ENCODE measurements at places on chromosomes 5 and 9. TPM values are rescaled to one million over a fixed set of nuclear protein-coding genes. Genes with fewer than 3 reads are reported as not detected.

GRCh38 chr5:127353327-127353726 is 62.7 kb downstream of the MEGF10 start:
- no peak for DNase-seq
- H3K4me1 ChIP-seq, result no peaks in the 10 kb centered on the region
- peaks cover 13% of the 10 kb centered on the region for H3K27me3 ChIP-seq
- no peaks in the 10 kb centered on the region for H3K36me3 ChIP-seq
- H3K4me3 ChIP-seq, result no peak overlapping the region

The TAF11L5 gene
- not detected for total RNA-seq

DNA sequence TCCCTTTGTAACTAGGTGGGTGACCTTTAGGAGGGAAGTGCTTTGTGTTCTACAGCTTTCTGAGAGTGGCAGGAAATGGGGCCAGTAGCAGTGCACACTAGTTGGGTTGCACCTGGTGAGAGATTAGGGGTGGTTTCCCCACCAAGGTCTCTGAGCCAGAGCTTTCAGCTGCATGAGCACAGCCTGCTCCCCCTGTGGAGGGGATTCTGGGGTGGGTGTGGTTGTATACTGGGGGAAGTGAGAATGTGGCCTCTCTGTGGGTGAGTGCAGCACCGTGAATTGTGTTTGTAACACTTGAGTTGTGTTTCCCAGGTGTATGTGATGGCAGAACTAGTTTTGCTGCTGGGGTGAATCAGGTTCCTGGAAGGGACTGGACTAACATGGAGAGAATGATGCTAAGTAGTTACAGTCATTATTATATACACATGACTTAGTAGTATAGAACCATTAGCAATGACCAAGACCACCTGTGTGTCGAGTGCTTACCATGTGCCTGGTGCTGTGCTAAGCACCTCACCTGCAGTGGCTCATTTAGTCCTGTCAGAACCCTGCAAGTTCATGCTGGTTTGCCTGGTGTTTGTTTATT is 11.8 kb upstream of the CXXC5 start:
- peaks cover 5% of the 10 kb centered on the region for H3K36me3 ChIP-seq
- H3K4me3 ChIP-seq, result peak overlapping the region; percentile 52
- H3K4me1 ChIP-seq, result peaks cover 58% of the 10 kb centered on the region
- peak overlapping the region; percentile 91 for H3K27ac ChIP-seq
- H3K27me3 ChIP-seq, result no peaks in the 10 kb centered on the region
- DNase-seq, result peak; percentile 88

DNA sequence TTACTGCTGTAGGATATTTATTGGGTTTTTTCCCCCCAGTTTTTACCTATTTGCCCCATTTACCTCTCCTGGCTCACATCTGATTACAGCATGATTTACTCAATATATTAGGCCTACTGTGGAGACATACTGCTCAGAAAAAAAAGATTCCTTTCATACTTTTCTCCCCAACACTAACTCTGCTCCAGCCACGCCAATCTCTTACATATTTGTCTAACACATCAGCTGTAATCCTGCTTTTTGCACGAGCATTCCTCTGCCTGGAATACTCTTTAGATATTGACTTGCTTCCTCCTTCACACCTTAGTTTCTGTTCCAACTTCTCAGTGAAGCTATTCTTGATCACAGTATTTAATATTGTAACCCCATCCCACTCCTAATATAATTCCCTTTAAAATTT is 158.1 kb upstream of the VCAN start:
- DNase-seq, result no peak
- no peaks in the 10 kb centered on the region for H3K4me1 ChIP-seq
- H3K27me3 ChIP-seq, result no peaks in the 10 kb centered on the region
- H3K27ac ChIP-seq, result no peak overlapping the region
- no peak overlapping the region for H3K4me3 ChIP-seq

DNA sequence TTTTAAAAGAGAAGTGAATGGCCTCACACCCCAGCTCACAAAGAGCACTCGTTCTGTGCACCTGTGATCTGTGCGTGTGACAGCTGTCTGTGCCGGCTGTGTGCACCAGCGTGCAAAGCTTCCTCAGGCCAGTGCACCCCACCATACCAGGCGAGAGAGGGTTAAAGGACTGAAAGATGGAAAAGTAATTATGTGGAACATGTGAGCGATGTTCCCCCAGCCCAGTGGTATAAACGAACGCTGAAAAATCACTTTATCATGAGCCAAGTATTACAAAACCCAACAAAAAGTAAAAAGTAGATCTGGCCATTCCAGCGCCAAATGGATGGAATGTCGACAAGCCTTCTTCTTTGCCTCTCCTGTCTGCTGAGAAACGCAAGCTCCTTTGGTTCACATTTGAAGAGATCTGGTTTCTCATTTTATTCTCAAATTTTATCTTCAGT is 53.7 kb downstream of the IPPK start:
- no peak overlapping the region for H3K27ac ChIP-seq
- peaks cover 26% of the 10 kb centered on the region for H3K36me3 ChIP-seq
- H3K4me3 ChIP-seq, result no peak overlapping the region
- no peak for DNase-seq
- no peaks in the 10 kb centered on the region for H3K4me1 ChIP-seq
- H3K27me3 ChIP-seq, result no peaks in the 10 kb centered on the region

DNA sequence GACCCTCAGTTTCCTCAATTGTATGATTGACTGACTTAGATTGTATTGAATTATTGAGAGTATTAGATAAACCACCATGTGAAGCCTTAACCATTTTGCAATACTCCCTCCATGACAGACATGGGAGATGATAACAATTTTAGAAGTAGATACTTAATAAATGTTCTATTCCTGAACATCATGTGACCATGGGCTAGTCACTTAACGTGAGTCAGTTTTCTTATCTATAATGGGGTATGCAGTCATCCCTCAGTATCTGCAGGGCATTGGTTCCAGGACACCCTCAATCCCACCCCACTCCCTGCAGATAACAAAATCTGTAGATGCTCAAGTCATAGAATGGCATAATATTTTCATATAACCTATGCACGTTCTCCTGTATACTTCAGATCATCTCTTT is 31.0 kb downstream of the SNX18 start:
- no peak for DNase-seq
- peaks cover 6% of the 10 kb centered on the region for H3K4me1 ChIP-seq
- no peak overlapping the region for H3K27ac ChIP-seq
- no peak overlapping the region for H3K4me3 ChIP-seq
- H3K36me3 ChIP-seq, result peaks cover 39% of the 10 kb centered on the region

GRCh38 chr9:98356953-98357690 is 101.7 kb upstream of the TBC1D2 start:
- DNase-seq, result no peak
- H3K27ac ChIP-seq, result no peak overlapping the region
- no peaks in the 10 kb centered on the region for H3K36me3 ChIP-seq
- no peaks in the 10 kb centered on the region for H3K4me1 ChIP-seq

DNA sequence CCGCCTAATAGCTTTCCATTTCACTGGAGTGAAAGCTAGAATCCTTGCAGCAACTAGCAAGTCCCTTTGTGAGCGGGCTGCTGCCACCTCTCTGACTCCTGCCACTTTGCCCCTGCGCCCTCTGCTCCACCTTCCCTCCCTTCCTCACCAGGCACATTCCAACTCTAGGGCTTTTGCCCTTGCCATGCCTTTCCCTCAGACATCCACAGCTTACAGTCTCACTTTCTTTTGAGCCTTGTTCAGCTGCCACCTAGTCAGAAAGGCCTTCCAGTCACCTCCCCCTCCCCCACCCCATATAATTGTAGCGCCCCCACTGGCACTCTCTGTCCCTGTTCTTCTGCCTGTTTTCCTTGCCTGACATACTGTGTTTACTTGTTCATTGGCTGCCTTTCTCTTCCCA is 31.0 kb downstream of the CYSTM1 start:
- no peak overlapping the region for H3K27ac ChIP-seq
- DNase-seq, result no peak
- no peak overlapping the region for H3K4me3 ChIP-seq

The PCDHGB7 gene
- total RNA-seq, result not detected
